ENCODE measurements at places on chromosomes 5 and 9. TPM values are rescaled to one million over a fixed set of nuclear protein-coding genes. Genes with fewer than 3 reads are reported as not detected.

GRCh38 chr9:81636255-81636599 is 53.1 kb downstream of the TLE1 start:
- DNase-seq: no peak

GRCh38 chr5:10250806-10251276 is 761 bp downstream of the CCT5 start:
- peak; percentile 32 for DNase-seq

The NUTM2F gene
- not detected for total RNA-seq

- no peak for DNase-seq
Observed at GRCh38 chr9:127014216-127014909, 99.8 kb downstream of the RALGPS1 start.

GRCh38 chr5:177446200-177447065 is at the start of gene PRR7:
TSS of gene PRR7 (plus strand) at chr5:177446814. CDS start at chr5:177455068, 8,254 bp downstream.
- peak; percentile 81 for DNase-seq

The TAL2 gene
- not detected for total RNA-seq

The NKD2 gene
- total RNA-seq: 4.8 TPM

GRCh38 chr9:34430843-34431437 is 27.4 kb downstream of the FAM219A start:
- no peak for DNase-seq

GRCh38 chr9:35679766-35680330 is 6.1 kb downstream of the CA9 start:
- DNase-seq: no peak

- no peak for DNase-seq
Observed at GRCh38 chr9:113958556-113958955, 82.4 kb downstream of the ZNF618 start.

- DNase-seq: no peak
Observed at GRCh38 chr9:89441986-89442385, 55.9 kb downstream of the SEMA4D start.

DNA sequence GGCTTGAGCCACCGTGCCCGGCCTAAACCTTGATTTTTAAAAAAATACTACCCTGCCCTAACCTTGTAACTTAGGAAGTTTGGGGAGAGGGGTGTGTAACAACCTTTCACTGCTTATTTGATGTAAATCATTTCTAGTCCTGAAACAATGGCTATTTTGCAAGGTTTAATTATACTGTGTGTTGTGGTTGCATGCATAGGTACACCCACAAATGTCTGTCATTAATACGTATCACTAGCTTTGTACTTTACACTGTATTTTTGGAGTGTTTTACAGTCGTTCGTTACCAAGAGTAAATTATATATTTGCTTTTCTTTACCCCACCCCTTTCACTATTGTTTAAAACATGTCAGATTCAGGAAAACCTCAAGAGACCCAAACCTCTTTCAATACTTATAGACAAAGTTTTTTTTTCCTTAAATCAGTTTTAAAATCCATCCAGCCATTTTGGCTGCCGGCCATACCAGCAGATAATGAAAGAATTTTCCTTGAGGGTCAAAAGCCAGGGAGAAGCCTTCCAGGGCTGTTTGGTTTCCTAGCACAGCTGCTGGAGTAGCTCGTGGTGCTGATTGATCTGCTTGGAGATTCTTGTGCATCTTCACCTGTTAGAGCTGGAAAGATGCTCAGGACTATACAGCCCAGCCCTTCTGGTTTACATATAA is 50.7 kb downstream of the DOCK8 start:
- no peak for DNase-seq

The TRIM36 gene
- 0.40 TPM for total RNA-seq

The TRIM7 gene
- total RNA-seq: 3.6 TPM

The GDNF gene
- total RNA-seq: not detected

DNA sequence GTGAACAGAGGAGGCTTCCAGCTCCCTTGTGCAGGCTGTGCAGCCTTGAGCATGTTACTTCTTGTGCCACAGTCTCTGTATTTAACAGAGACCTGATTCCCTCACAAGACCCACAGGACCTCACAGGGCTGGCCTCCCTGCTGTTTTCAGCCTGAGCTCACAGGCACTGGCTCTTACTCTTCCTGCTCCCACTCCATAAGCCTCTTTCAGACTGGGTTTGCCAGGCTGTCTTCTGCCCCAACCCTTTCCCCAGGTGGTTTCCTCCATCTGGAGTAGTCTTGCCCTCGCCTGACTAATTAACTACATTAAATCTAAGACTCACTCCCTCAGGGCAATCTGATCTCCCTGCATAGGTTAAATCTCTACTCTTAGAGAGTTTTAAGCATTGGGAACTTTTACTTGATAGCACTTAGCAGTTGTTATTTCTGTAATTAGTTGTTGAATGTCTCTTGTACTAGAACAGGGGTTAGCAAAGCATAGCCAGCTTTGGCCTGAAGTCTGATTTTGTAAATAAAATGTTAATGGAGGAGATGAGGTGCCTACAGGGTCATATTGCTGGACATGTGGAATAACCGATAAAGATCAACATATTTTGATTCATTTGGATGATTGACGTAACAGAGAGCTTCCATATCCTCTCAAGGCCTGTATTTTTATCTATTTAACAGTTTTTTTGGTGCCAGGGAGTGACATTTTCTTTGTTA is 28.6 kb upstream of the SPATA31E1 start:
- DNase-seq: no peak

DNA sequence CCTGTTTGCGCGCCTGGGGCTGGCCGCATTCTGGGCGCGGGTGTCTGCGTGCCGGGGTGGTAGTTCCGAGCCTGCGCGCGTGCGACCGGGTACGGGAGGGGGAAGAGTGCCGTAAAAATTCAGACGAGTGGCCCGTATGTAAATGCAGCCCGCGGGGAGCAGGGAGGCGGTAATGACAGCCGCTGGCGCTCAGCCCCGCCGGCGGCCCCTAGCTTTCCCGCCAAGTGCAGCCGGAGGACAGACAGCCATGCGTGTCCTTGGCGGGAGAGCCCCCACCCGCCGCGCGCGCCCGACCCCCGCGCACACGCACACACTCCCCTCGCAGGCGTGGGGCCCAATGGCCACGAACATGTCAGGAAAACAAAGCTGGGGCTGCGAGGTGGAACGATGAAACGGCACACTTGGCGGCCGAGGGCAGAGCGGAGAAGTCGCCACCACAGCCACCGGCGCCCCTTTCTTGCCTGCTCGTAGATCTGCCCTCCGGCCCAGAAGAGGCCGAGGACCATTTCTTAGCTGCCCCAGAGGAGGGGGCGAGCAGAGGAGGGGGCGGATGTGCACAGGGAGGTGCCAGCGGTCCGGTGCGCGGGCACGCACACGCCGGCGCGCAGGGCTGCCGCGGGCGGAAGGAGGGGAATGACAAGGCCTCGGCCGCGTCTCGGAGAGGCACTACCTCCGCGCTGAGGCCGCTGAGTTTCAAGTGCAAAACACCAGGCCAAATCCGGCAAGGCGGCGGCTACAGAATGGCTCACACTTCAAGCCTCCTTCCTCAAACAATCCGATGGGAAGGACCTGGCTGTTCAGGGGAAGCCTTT is 208.4 kb downstream of the MEF2C start:
- DNase-seq: no peak

DNA sequence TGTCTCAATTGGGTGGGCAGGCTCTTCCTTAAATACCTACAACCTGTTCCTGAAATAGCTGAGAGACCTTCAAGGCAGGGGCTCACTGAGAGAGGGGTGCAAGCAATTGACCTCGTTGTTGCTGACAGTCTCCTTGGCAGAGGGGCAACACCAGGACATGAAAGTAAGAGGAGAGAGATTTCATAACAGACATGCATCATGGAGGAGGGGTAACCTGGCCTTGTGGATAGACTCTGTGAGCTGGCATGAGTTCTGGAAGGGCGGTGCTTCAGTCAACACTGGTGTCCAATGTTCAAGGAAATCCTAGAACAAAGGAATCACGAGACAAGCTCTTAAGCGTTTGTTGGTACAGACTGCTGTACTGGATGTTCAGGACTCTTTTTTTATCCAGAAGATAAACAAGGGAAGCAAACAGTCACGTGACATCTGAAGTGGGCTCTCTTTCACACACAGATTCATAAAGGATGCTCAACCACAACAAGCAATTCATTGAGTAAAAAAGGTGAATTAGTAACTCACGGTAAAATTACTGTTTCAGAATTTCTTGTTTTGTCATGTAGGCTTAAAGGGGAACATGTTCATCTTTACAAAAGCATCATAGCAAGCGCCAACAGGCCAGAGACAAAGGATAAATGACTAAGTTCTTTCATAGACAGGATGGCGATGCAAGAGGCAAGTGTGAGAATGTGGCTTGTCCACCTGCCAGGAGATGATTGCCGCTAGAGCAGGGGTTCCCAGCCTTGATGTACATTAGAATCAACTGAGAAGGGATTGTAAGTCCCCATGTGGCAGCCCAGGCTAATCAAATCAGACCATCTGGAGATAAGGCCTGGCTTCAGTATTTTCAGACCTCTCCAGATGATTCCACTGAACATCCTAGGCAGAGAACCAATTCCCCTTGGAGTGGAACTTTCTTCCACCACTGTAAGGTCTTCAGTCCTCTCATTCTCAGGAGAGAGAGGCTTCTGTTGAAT is 20.7 kb downstream of the ANKRA2 start:
- DNase-seq: no peak

The FCN1 gene
- 7.7 TPM for total RNA-seq

The GABBR2 gene
- total RNA-seq: not detected

DNA sequence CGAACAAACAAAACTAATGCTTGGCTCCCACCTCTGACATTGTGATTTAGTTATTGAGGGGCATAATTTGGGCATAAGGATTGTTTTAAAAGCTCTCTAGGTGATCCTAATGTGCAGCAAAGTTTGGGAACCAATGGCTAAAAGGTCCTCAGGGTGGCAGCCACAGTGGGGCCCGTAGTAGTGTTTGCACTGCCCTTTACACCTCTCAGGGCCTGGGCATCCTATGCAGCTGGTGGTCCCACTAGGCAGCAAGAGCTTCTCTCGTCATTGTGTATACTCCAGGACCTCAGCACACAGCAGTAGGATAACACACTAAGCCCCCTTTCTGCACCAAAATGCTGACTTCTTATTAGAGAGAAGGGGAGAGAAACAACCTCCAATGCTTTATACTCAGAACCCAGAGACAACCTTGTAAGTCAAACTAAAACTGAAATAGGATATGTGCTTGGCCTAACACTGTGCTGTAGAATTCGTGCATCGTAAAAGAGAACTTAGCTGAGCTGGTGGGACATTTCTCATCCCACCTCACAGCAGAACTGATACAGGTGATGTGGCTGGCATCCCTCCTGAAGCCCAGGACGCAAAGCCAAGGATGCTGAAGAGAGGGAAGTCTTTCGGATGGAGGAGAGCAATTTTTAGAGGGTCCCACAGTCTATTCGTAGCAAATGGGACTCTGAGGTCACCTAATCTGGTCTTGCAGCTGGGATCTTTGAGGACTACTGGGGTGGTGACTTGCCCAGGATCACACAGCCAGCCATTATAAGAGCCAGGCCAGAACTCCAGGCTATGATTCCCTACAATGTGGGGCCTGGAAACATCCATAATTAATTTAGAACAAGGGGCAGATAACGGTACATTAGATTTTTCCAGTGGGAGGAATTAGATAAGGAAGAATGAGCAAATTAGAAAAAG is 1.2 kb downstream of the GLRX start:
- no peak for DNase-seq

DNA sequence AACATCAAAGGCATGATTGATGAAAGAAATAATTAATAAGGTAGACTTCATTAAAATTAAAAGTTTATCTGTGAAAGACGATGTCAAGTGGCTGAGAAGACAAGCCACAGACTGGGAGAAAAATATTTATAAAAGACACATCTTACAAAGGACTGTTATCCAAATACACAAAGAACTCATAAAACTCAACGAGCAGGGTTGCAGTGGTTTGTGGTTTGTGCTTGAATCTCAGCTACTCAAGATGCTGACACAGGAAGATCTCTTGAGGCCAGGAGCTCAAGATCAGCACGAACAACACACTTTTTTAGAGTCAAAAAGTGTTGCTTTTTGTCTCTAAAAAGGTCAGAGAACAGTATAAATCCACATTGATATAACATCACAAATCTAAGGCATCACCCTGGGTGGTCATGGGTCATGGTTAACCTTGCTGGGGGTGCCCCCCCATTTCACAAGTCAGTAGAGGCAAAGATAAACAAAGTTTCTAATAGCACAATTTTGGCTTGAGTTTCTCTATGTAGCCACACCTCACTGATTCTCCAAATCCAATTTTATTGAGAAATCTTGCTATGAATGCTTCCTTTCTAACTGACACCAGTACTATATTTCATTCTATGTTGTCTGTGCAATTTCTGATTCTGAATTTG is 342.9 kb upstream of the RPS23 start:
- no peak for DNase-seq

The CCL27 gene
- not detected for total RNA-seq

The FBN2 gene
- total RNA-seq: 0.58 TPM

- no peak for DNase-seq
Observed at GRCh38 chr5:9787861-9788600, 157.9 kb upstream of the TAS2R1 start.

The C5orf58 gene
- not detected for total RNA-seq

Data from naive thymus-derived CD4-positive, alpha-beta T cell (primary cell).